ENCODE measurements at places on chromosomes 3 and 15. TPM values are rescaled to one million over a fixed set of nuclear protein-coding genes. Genes with fewer than 3 reads are reported as not detected.

GRCh38 chr3:155673421-155673820, 71.5 kb downstream of the PLCH1 start:
- no peaks in the 10 kb centered on the region for H3K36me3 ChIP-seq
- DNase-seq, result no peak
- H3K27ac ChIP-seq, result no peak overlapping the region

DNA sequence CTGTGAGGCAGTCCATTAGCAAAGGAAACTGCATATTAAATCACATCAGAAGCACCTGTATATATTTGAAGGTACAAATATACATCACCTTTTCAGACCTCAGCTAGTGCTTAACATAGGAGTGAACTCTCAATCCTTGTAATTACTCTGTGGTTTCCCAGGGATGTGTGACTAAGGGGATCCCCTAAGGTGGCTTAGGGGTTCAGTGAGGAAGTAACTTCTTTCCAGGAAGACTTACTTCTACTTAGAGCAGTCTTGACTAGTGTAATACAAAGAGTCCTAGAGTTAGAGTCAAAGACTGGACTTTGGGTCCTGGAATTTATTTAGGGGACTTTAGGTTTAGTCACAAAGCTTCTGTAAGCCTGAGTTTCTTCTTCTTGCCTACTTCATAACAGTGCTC, 8.7 kb upstream of the SUMF1 start:
- H3K4me1 ChIP-seq, result no peaks in the 10 kb centered on the region
- H3K27me3 ChIP-seq, result peaks cover 6% of the 10 kb centered on the region
- no peak overlapping the region for H3K4me3 ChIP-seq
- DNase-seq, result no peak

- H3K4me1 ChIP-seq, result no peaks in the 10 kb centered on the region
- H3K4me3 ChIP-seq, result no peak overlapping the region
- no peaks in the 10 kb centered on the region for H3K36me3 ChIP-seq
- H3K27me3 ChIP-seq, result no peaks in the 10 kb centered on the region
- no peak for DNase-seq
Observed at GRCh38 chr3:95197661-95198060, 1134.8 kb downstream of the NSUN3 start.

DNA sequence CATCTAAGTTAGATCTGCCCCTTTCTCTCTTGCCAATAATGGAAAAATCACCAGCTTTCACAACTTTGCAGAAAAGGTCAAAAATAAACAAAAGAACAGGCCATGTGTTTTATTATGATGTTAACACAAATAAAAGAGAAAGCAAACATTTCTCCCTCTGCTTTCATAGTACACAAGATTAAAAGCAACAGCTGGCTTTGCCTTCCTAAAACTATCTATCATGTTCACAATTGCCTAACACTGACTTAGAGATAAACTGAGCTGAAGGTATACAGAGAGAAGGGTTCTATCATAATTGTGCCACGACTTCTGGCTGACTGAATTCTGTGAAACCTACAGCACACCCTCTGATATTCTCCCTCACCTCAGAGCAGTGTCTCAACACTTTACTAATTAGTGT, 29.4 kb downstream of the AADAC start:
- no peaks in the 10 kb centered on the region for H3K4me1 ChIP-seq
- no peak overlapping the region for H3K4me3 ChIP-seq
- H3K36me3 ChIP-seq, result no peaks in the 10 kb centered on the region
- H3K27ac ChIP-seq, result no peak overlapping the region

GRCh38 chr3:12489832-12490231, 5.6 kb downstream of the TSEN2 start:
- peaks cover 5% of the 10 kb centered on the region for H3K4me1 ChIP-seq
- H3K27ac ChIP-seq, result peak overlapping the region; percentile 8
- H3K36me3 ChIP-seq, result no peaks in the 10 kb centered on the region
- no peaks in the 10 kb centered on the region for H3K27me3 ChIP-seq
- no peak overlapping the region for H3K4me3 ChIP-seq

GRCh38 chr15:74573987-74574386, 33.0 kb downstream of the ARID3B start:
- no peak for DNase-seq
- H3K27me3 ChIP-seq, result no peaks in the 10 kb centered on the region
- H3K27ac ChIP-seq, result no peak overlapping the region
- no peaks in the 10 kb centered on the region for H3K36me3 ChIP-seq
- H3K4me3 ChIP-seq, result no peak overlapping the region
- H3K4me1 ChIP-seq, result no peaks in the 10 kb centered on the region

GRCh38 chr3:151753846-151754245, 20.1 kb downstream of the AADACL2 start:
- H3K4me3 ChIP-seq, result no peak overlapping the region
- DNase-seq, result no peak
- H3K27me3 ChIP-seq, result no peaks in the 10 kb centered on the region
- no peaks in the 10 kb centered on the region for H3K4me1 ChIP-seq
- no peak overlapping the region for H3K27ac ChIP-seq
- H3K36me3 ChIP-seq, result no peaks in the 10 kb centered on the region

- no peak for DNase-seq
- H3K27me3 ChIP-seq, result no peaks in the 10 kb centered on the region
- no peaks in the 10 kb centered on the region for H3K4me1 ChIP-seq
- H3K36me3 ChIP-seq, result no peaks in the 10 kb centered on the region
- no peak overlapping the region for H3K4me3 ChIP-seq
Observed at GRCh38 chr15:55532944-55533343, 24.9 kb upstream of the DNAAF4 start.

DNA sequence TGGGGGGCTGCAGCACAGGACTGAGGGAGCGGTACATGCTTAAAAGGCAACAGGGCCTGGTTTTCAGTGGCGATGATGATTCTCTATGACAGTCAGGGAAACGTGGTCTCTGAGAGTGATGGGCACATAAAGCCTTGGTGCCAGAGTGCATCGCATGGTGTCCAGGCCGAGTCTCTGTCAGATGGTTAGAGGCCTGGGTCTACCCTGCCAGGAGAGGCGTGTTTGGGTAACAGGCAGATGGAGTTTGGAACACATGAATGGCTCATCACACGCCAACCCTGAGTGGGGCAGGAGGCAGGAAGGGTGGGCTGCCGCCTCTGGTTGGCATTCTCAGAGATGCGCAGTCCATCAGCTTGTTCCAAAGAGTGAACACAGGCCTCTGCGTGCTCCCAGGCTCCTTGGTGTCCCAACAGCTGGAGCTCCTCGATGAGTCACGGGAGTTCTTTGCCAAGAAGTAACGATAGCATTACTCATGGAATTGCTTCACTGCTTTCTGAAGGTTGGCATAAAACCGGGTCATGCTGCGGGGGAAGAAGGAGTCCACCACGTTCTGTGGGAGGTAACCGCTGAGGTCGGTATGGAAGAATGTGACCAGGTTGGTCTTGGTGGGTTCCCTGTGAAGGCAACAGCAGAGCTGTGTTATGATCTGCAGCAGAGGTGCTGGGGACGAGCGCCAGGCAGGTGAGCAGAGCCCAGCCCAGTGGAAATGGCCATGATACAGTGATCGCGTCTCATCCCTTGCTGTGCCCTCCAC, 11.0 kb downstream of the STARD5 start:
- H3K4me1 ChIP-seq, result no peaks in the 10 kb centered on the region
- DNase-seq, result peak; percentile 77
- no peaks in the 10 kb centered on the region for H3K36me3 ChIP-seq
- no peaks in the 10 kb centered on the region for H3K27me3 ChIP-seq

DNA sequence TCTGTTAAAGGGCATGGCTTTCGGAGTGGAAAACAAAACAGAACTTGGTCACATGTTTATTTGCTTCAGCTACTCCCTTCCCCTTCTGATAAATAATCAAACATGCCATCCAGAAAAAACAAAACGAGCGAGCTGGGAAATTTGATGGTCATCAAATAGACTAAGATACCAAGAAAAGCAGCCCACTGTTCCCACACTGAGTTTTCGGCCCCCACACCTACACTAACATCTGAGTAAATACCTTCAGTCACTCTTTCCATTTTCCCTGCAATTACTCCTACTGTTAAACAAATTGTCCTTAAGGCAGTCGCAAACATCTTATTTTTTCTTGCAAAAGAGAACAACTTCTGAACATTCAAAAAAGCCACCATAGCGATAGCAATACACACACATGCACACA, 454.6 kb downstream of the FOXP1 start:
- H3K36me3 ChIP-seq, result no peaks in the 10 kb centered on the region
- no peak for DNase-seq
- peak overlapping the region; percentile 96 for H3K27ac ChIP-seq
- peaks cover 39% of the 10 kb centered on the region for H3K4me1 ChIP-seq

Gene TSEN2
- 9.6 TPM for total RNA-seq

Gene GPR176
- total RNA-seq, result 5.3 TPM

Gene GRM7
- 2.7 TPM for total RNA-seq

Data from hepatocyte (in vitro differentiated cells).